ENCODE measurements at places on chromosomes 3 and 15. TPM values are rescaled to one million over a fixed set of nuclear protein-coding genes. Genes with fewer than 3 reads are reported as not detected.

- DNase-seq: no peak
Measured at GRCh38 chr3:154089421-154090420, 31.5 kb upstream of the ARHGEF26 start.

GRCh38 chr3:132829101-132829500 is 106.9 kb upstream of the NPHP3 start:
- DNase-seq: no peak

DNA sequence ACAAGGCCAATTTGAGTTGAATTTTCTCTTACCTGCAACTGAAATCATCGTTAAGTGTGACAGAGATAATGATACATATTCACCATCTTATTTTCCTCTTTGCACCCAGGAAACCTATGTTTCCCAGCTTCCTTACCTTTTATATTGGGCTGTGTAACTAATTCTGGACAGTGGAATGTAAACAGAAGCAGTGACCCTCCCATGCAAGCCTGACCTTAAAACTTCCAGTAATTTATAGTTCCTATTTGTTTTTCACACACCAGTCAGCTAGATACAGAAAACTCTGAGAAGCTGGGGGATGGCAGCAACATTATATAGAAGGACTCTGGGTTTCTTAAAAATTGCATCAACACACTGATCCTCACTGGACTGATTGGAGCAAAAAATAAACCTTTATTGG is 4.5 kb upstream of the ZNF280D start:
- DNase-seq: no peak

GRCh38 chr3:127454051-127454450 is 136.5 kb downstream of the TPRA1 start:
- peak; percentile 8 for DNase-seq

GRCh38 chr15:27091270-27091940 is 120.4 kb downstream of the GABRG3 start:
- no peak for DNase-seq

DNA sequence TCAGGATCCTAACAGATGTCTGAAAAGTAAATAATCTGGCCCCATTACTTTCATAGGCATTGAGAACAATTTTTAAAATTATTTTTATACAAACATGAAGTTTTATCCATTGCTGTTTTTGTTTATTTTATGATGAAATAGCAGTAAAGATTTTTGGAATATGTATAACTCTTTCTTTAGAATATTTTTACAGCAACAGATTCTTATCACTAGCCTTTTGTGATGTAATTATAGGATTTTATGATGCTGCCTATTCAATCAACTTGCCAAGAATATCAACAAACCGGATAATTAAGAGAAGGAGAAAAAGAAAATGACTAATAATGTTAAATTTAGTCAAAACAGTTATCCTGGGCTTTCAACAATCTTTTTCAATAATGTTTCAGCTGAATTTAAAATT is 386.3 kb downstream of the ZIC1 start:
- DNase-seq: no peak

DNA sequence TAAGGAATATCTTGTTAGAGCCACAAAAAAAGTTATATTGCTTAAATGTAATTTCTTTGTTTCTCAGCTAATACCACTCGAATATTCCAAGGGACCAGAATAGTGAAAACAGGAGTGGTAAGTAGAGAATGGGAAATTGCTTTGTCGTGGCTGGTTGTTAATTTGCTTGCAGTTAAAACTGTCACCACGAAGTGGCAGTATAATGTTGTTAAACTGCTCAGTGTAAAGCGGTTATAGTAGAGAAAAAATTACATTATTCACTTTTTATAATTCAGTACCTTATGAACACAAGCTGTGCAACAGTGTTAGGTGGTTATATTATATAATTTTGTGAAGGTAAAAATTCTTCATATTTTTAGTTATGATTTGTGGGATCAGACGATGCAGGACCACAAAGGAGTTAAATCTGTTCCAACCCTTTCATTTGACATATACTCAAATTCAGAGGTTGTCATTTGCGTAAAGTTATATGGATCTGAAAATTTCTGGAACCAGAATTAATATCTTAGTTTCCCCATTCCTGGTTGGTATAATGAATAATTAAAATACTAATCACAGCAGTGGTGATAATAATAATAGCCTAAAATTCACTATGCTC is 171.8 kb downstream of the FEZF2 start:
- no peak for DNase-seq

DNA sequence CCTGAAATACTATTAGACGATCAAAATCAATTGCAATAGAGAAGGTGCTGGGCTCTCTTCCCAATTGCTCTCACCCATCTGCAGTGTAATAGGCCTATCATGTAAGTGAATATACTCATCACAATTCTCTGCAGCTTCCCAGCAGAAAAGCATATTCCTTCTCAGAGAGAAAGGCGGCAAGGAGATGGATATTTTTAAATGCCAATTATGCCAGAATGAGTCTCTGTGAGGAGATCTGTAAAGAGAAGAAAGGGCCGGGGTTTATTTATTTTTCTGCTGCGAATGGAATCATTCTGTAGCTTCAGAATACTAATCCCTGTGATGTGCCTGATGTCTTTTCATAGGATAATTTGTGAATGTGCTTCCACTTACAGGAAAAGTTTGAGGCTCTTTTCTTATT is 112.0 kb downstream of the APBA2 start:
- DNase-seq: no peak

GRCh38 chr3:174340624-174341587 is 518.2 kb upstream of the NAALADL2 start:
- DNase-seq: no peak

GRCh38 chr3:14721126-14721864 is 46.4 kb downstream of the C3orf20 start:
- DNase-seq: no peak

DNA sequence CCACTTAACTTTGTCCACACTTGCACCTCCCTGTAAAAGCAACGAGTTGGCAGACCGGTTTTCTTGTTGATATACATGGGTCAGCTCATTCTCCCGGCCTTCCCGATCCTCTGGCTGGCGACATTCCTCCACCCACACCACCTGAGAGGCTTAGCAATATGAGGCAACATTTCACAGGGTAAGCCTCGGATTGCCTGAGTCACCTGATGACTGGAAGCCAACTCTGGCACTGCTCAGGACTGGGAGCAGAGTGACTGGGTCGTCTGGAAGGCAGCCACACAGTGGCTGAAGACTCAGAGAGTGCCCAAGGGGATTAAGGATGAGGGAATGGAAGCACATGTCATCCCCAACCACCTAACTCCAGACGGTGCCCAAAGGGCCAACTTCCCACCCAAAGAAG is 9.8 kb downstream of the HOMER2 start:
- no peak for DNase-seq

DNA sequence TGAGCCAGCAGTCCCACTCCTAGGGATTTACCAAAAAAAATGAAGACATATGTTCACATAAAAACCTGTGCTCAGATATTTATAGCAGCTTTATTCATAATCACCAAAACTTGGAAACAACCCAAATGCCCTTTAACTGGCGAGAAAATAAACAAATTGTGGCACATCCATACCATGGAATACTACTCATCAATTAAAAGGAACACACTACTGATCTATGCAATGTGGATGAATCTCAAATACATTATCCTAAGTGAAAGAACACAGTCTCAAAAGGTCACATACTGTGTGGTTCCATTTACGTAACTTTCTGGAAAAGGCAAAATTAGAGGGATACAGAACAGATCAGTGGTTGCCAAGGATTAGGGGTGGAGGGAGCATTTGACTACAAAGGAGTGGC is 394.5 kb downstream of the SHQ1 start:
- no peak for DNase-seq

- DNase-seq: no peak
Measured at GRCh38 chr15:78059110-78059839, 18.2 kb downstream of the TBC1D2B start.

GRCh38 chr3:78015856-78016255 is 976.0 kb downstream of the ROBO2 start:
- DNase-seq: no peak

DNA sequence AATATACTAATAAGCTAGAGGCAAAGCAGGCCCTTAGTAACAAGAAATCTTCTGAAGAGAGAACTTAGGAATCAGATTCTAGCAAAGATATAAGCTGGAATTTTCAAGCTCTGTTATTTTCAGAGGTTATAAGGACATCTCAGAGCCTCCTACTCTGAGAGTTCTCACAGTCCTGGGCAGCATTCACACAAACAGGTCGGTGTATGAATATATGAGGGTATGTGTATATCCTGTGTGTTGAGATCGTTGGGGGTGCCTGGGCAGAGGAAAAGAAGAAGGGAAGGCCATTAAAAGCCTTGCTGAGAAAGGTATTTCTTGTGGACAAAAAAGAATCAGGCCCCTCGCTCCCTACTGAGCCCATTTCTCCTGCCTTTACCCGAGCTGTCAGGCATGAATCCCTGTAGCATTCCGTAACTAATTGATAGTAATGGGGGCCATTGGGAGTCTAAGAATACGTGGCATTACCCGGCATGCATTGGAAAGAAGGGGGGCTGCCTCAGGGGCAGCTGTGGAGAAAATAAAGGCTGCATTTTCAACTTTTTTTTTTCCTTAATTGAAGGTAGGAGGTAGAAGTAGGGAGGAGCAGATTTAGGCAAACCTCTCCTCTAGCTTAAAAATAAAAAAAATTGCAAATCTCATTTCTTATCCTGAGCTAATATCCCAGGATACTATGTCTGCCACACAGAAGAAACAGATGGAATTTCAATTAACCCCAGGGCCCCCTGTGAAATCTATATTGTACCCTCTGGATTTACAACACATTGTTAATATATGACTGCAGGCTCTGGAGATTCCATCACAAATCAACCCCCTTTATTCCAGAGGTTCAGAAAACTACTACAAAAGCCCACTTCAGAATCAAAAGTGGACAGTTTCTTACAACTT is 103.8 kb downstream of the GTPBP8 start:
- DNase-seq: no peak

The GLDN gene
- not detected for total RNA-seq

The SCG5 gene
- 2.8 TPM for total RNA-seq

The DCUN1D1 gene
- total RNA-seq: 68.2 TPM

The CLSTN2 gene
- not detected for total RNA-seq

The GOLGA8N gene
- total RNA-seq: 44.6 TPM

The P3H2 gene
- not detected for total RNA-seq

Data from activated naive CD8-positive, alpha-beta T cell treated with anti-CD3 and anti-CD28 coated beads, Interleukin-2, amount 10 ng/mL, durations not matched to agents 7 days and 5 days (primary cell).